RWPE2 (cell line): ENCODE measurements at places on chromosomes 1 and 21.

GRCh38 chr1:19353596-19353995, 41.5 kb downstream of the SLC66A1 start:
- no peak for DNase-seq
- H3K27ac ChIP-seq, result no peak overlapping the region
- H3K36me3 ChIP-seq, result peaks cover 61% of the 10 kb centered on the region
- H3K4me3 ChIP-seq, result no peak overlapping the region
- H3K27me3 ChIP-seq, result no peaks in the 10 kb centered on the region
- H3K4me1 ChIP-seq, result no peaks in the 10 kb centered on the region

- no peak overlapping the region for H3K27ac ChIP-seq
- no peak overlapping the region for H3K4me3 ChIP-seq
- no peak for DNase-seq
- no peaks in the 10 kb centered on the region for H3K27me3 ChIP-seq
- H3K4me1 ChIP-seq, result no peaks in the 10 kb centered on the region
- no peaks in the 10 kb centered on the region for H3K36me3 ChIP-seq
These were observed 61.3 kb downstream of the DISP1 start for GRCh38 chr1:222876182-222876581.

DNA sequence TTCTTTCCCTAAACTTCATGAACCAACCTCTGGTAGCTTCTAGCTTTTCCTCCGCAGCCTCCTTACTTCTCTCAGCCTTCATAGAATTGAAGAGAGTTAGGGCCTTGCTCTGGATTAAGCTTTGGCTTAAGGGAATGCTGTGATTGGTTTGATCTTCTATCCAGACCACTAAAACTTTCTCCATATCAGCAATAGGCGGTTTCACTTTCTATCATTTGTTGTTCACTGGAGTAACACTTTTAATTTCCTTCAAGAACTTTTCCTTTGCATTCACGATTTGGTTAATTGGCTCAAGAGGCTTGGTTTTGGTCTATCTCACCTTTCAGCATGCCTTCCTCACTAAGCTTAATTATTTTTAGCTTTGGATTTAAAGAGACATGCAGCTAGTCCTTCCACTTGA, 5.1 kb downstream of the URB2 start:
- no peak for DNase-seq
- no peak overlapping the region for H3K27ac ChIP-seq
- no peaks in the 10 kb centered on the region for H3K4me1 ChIP-seq
- no peaks in the 10 kb centered on the region for H3K27me3 ChIP-seq

- H3K4me1 ChIP-seq, result no peaks in the 10 kb centered on the region
- no peak overlapping the region for H3K4me3 ChIP-seq
- H3K36me3 ChIP-seq, result no peaks in the 10 kb centered on the region
- DNase-seq, result no peak
- no peak overlapping the region for H3K27ac ChIP-seq
These were observed 90.1 kb downstream of the PGBD5 start for GRCh38 chr1:230335861-230336522.

GRCh38 chr1:219660666-219661463, 48.0 kb upstream of the ZC3H11B start:
- H3K36me3 ChIP-seq, result no peaks in the 10 kb centered on the region
- H3K4me3 ChIP-seq, result no peak overlapping the region
- peak; percentile 25 for DNase-seq
- no peaks in the 10 kb centered on the region for H3K4me1 ChIP-seq

DNA sequence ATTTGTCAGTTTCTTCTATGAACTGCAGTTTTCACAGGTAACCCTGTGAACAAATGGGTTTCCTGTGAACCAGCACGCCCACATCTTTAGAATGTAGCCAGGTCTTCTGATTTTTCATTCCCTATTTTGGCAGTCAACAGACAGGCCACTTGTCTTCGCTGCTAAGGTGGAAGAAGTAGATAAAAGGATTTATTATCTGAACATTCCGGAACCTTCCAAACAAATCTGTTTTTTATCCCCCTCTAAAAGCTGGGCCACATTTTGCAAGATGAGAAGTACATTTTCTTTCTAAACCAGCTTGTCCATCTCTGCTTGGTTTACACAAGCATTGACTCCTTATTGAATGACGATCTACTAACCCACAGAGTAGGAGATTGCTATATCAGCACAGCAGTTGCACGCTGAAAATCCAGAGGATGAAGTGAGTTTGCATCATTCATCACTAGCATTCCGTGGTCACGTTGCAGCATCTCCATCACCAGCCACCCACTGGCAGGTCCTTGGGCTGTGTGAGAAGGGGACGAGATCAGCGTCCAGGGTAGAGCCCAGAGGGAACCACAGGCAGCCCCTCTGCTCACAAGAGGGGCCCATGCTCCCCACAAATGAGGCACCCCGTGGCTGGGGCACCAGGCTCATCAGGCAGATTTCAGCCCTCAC, 83.5 kb downstream of the TOMM20 start:
- peaks cover 10% of the 10 kb centered on the region for H3K4me1 ChIP-seq
- H3K36me3 ChIP-seq, result no peaks in the 10 kb centered on the region
- H3K4me3 ChIP-seq, result no peak overlapping the region
- H3K27me3 ChIP-seq, result no peaks in the 10 kb centered on the region
- H3K27ac ChIP-seq, result no peak overlapping the region

DNA sequence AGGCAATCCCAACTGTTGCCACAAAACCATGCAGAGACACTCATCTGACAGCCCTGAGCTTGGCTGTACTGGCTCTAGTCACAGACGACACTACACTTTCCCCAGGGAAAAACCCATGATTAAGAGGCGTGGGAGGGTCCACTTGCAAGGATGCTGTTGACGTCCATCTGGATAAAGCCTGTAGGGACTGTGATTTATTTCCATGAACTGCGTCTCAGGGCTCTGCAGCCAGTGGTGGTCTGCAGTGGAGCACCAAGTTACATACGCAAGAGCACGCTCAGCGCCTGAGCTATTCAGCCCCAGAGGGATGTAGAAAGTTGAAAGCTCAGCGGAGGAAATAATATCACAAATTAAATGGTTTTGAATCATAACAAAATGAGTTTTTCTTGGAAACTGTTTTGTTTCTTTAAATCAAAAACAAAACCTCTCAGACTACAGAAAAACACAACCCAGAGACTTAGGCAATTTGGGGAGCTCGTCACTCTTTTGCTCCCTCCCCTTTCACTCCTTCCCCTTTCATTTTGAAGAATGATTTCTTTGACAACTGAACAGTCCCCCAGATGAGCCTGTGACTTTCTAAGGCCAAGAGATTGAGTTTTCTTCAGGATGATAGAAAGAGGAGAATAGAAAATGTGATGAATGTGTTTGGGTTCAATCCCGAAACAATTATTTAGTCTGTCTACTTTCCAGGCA, 71.2 kb downstream of the NGF start:
- H3K27ac ChIP-seq, result no peak overlapping the region
- DNase-seq, result no peak
- no peaks in the 10 kb centered on the region for H3K27me3 ChIP-seq
- no peaks in the 10 kb centered on the region for H3K36me3 ChIP-seq

GRCh38 chr1:36531833-36532232, 49.1 kb upstream of the CSF3R start:
- H3K4me3 ChIP-seq, result no peak overlapping the region
- no peak for DNase-seq
- H3K36me3 ChIP-seq, result no peaks in the 10 kb centered on the region
- H3K4me1 ChIP-seq, result no peaks in the 10 kb centered on the region
- H3K27me3 ChIP-seq, result peaks cover 3% of the 10 kb centered on the region
- no peak overlapping the region for H3K27ac ChIP-seq

GRCh38 chr1:19087017-19087736, 122.9 kb downstream of the UBR4 start:
- H3K27me3 ChIP-seq, result no peaks in the 10 kb centered on the region
- H3K36me3 ChIP-seq, result peaks cover 93% of the 10 kb centered on the region
- peaks cover 6% of the 10 kb centered on the region for H3K4me1 ChIP-seq
- H3K27ac ChIP-seq, result no peak overlapping the region
- DNase-seq, result no peak

- no peaks in the 10 kb centered on the region for H3K27me3 ChIP-seq
- no peak overlapping the region for H3K4me3 ChIP-seq
- DNase-seq, result no peak
- no peaks in the 10 kb centered on the region for H3K4me1 ChIP-seq
These were observed 17.0 kb upstream of the BSDC1 start for GRCh38 chr1:32411261-32411660.

GRCh38 chr1:63590166-63590560, 3.0 kb upstream of the PGM1 start:
- H3K4me3 ChIP-seq, result no peak overlapping the region
- DNase-seq, result no peak
- no peaks in the 10 kb centered on the region for H3K27me3 ChIP-seq
- H3K27ac ChIP-seq, result no peak overlapping the region
- H3K36me3 ChIP-seq, result peaks cover 3% of the 10 kb centered on the region
- H3K4me1 ChIP-seq, result no peaks in the 10 kb centered on the region
